ENCODE measurements at places on chromosomes 11 and 22.

GRCh38 chr11:131458421-131458820 lies 88.0 kb downstream of the NTM start:
- no peak for DNase-seq

DNA sequence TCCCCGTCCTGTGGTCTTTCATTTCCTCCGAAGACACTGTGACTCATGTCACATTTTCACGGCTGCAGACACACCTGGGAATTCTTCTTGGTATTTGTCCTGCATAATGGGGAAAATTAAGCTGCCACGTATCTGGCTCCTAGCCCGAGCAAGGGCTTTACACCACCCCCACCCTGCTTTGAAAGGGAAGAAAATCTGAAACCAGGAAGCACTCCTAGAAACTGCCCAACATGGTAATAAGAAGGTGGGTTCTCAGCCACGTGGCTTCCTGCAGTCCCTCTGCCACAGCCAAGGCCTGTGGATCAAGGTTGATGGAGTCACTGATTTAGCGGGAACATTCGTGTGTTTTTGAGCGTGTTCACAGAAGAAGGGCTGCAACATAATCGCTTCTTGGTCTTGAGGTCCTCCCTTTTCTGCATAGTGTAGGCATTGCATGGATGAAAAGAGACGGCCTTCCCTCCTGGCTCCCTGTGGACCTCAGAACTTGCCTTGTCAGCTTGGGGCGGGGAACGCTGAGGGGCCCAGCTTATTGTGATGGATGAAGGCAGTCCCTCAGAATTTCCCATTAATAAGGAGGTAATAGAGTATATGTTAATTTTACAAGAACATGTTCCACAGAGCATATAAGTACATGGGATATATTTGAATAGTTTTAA lies 292.0 kb downstream of the NTM start:
- DNase-seq, result no peak

- DNase-seq, result no peak
Observed at GRCh38 chr11:1399386-1400316, 9.9 kb downstream of the BRSK2 start.

DNA sequence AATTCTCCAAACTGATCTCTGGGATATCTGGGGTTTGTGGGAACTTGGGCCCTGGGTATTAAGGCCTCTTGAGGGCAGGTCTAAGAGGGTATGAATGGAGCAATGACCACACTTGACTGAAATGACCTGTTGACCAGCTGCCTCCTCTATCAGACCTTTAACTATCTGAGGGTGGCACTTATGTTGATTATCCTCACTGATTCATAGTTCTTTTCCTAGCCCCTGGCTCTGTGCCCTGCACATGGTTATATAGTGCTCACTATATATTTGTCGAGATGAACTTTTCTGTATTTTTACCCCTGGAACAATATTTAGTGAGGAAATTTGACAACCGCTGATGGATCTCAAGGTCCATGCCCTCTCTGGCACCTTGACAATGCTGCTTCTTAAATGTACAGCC lies 305.5 kb upstream of the PLET1 start:
- DNase-seq, result no peak

GRCh38 chr11:121692236-121692635 lies 239.5 kb upstream of the SORL1-AS1 start:
- DNase-seq, result no peak

DNA sequence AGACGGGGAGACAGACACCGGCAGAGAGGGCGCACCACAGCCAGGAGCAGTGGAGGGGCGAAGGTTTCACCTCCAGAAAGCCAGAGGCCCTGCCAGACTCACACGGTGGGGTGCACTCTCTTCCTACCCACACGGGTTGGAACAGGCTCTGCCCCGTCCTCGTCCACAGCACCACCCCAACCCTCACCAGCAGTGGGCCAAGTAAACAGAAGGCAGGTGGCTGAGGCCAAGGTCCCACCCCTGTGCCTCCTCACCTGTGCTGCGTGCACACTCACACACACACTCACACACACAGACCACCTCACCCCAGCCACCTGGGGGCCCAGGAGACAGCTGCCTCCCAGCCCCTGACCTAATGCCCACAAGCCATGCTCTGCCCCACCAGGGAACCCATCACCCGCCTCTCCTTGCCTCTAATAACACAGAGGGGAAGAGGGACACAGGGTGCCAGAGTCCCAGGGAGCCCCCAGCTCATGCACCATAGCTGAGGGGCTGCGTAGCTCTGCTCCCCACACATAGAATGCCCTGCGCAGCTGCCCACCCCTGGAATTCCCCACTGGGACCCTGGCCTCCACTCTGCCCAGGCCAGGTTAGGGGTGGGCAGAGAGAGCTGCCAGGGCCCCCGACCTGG lies 3.1 kb downstream of the CYB5R3 start:
- no peak for DNase-seq

DNA sequence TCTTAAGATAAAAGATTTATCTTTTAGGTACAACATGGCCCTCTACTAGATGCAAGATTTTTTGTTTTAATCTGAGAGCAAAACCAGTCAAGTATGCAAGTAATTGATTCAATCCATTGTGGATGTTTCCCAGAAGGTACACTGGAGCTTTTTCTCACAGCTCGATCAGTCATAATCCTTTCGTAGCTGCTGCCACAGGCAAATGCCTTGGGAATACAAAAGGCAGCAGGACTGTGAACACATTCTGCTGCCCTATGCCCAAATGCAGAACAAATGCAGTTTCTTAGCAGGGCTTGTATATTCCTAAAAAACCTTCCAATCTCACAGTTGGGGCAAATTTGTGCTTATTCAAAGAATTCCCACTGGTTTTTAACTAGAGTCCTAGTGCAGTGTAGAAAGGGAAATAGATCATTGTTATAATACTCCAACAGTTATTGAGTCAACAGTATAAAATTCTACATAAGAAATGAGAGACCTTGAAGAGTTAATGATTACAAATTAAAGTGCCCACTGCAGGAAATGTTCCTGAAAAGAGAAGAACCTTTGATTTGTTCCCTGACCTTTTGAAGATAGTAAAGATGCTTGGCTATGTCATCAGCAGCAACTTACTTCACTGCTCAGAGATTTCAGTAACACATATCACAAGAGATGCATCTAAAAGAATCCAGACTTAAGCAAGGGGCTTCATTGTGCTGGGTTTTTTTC lies 14.1 kb downstream of the LPXN start:
- DNase-seq, result no peak
